Nucleus accumbens (tissue), 56 donors: ENCODE measurements at places on chromosomes 13 and 19.

DNA sequence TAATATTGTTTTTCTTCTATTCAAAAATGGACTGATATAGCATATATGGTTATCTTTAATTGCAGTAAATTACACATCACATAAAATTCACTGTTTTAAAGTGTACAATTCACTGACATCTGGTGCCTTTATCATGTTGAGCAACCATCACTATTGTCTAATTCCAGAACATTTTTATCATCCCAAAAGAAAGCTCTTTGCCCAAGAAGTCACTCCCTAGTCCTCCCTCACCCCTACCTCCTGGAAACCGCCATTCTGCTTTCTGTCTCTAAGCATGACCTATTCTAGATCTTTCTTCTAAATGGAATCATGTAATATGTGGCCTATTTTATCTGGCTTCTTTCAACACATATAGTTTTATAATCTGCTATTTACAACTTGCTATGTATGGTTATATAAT lies 525.6 kb downstream of the DCT start:
- no peak for DNase-seq

DNA sequence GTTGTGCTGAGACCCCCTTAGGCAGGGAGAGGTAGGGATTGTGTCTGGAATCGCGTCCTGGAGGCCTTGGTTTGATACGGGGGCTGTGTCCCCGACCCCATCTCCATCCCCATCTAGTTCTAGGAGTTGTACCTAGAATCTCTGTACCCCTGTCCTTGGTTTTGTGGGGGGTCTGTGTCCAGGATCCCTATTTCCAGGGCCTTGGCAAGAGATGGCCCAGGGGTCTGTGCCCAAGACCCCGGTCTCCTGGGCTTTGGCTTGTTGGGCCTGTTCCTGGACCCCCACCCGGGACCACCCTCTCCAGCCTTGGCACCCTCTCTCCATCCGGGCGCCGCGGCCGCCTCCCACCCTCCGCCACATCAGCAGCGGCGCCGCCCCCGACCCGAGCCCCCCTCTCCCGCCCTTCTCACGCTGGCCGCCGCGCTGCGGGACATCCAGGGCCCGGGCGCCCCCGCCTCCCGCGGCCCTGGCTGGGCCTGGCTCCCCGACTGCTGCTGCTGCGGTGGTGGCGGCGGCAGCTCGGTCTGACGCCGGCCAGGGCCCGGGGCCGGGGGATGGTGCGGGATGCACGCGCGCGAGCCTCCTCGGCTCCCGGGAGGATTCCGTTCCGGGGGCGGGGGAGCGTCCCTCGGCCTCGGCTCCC lies at the start of gene NUMBL:
Gene NUMBL (minus strand): TSS at position 602 of the 643 bp plus-strand sequence. CDS start 168 bp downstream, at position 434.
- DNase-seq = no peak

DNA sequence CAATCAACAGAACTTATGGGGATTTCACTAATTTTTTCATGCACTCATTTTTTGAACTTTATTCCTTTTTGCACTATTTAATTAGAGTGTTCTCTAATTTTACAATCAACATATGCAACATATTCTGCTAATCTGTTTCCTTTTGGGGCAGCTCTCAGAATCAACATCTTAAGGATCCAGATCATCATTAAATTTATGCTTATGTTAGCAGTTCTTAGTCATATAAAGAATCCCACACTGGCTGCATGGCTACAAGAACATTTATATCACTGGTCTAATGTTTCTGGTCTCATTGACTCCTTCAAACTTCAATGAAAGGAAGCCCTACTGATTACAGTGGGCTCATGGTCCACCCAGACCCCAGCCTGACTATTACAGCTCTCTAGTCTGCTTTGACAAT lies 245.2 kb downstream of the RBM26 start:
- DNase-seq = no peak

GRCh38 chr19:341386-342127 lies 3.0 kb downstream of the MIER2 start:
- DNase-seq = no peak

- DNase-seq = no peak
Observed at GRCh38 chr13:24612726-24613125, 67.5 kb upstream of the ATP12A start.

DNA sequence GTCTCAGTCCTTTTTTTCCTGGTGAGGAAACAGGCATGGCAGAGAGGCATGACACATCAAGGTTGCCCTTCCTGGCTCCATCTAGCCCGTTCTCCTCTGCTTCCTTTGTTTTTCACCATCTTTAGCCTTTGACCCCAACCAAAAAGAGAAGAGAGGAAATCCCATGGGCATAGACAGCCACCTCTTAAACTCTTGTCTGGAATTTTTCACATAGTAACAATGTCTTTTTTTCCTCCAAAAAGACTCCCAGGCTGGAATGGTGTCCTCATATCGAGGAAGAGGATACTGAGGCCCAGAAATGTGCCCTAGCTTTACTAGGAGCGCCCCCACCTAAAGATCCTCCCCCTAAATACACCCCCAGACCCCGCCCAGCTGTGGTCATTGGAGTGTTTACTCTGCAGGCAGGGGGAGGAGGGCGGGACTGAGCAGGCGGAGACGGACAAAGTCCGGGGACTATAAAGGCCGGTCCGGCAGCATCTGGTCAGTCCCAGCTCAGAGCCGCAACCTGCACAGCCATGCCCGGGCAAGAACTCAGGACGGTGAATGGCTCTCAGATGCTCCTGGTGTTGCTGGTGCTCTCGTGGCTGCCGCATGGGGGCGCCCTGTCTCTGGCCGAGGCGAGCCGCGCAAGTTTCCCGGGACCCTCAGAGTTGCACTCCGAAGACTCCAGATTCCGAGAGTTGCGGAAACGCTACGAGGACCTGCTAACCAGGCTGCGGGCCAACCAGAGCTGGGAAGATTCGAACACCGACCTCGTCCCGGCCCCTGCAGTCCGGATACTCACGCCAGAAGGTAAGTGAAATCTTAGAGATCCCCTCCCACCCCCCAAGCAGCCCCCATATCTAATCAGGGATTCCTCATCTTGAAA lies at the start of gene GDF15:
Gene GDF15 (plus strand): TSS at position 484 of the 868 bp plus-strand sequence. CDS start 32 bp downstream, at position 516.
- no peak for DNase-seq

DNA sequence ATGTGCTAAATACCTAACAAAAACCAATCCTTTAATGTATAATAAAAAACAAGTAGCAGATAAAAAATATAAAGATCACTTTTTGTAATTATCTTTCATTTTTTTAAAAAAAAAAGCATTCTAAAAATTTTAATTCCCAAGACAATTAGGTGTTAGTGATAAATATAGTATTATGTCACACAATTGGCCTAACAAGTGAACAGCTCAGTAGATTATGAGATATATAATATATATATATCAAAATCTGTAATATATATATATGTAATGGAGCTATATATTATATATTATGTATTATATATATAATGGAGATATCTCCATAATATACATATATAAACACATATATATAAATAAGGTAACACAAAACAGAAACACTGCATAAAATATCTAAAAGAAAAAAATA lies 1531.1 kb upstream of the MIR17HG start:
- no peak for DNase-seq

- DNase-seq = no peak
Observed at GRCh38 chr19:22335716-22336115, 49.5 kb downstream of the ZNF729 start.

GRCh38 chr19:47573071-47574026 lies at the start of gene ZNF541:
Gene ZNF541, minus strand, starts transcription at chr19:47573148. Its CDS starts 17,292 bp downstream, at chr19:47555856.
- DNase-seq = peak; percentile 45

DNA sequence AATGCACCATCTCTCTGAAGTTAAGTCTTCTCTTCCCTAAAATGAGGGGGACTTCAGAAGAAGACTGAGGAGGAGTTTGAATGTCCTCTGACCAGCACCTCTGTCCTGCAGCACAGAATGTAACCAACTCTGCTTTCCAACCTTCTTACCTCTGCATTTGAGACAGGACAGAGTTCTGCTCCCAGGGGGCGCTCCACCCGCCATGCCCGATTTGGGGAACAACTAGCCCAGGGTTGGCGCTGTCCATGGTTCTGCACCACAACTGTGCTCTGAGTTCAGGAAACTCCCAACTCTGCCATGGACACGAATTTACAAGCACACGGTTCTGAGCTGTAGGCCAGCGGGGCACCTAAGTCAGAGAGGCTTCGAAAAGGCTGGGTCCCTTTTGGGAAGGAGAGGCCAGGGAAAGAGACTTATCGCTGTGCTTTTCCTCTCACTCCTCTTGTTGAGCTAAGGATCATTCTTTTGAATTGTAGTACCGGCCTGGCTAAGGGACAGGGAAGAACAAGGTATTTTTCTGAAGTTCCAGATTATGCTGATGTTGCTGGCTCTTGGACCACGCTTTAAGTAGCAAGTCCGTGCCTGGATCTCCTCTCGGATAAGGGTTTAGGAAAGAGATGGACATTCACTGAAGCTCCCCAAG lies 22.2 kb downstream of the SIGLEC5 start:
- peak; percentile 4 for DNase-seq

DNA sequence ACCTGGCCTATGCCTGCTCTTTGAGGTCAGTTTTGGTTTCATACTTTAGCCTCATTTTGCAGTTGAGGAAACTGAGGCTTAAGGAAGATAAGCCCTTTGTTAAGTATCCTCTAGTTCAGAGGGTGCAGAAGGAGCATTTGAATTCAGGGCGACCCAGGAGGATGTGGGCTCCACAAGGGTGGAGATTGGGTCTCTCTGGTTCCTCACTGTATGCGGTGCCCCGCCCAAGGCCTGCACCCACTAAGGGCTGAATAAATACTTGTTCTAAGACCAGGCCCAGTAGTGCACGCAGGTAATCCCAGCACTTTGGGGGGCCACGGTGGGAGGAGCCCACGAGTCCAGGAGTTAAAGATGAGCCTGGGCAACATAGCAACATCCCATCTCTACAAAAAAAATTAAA lies 768 bp upstream of the SLC44A2 start:
- DNase-seq = no peak

DNA sequence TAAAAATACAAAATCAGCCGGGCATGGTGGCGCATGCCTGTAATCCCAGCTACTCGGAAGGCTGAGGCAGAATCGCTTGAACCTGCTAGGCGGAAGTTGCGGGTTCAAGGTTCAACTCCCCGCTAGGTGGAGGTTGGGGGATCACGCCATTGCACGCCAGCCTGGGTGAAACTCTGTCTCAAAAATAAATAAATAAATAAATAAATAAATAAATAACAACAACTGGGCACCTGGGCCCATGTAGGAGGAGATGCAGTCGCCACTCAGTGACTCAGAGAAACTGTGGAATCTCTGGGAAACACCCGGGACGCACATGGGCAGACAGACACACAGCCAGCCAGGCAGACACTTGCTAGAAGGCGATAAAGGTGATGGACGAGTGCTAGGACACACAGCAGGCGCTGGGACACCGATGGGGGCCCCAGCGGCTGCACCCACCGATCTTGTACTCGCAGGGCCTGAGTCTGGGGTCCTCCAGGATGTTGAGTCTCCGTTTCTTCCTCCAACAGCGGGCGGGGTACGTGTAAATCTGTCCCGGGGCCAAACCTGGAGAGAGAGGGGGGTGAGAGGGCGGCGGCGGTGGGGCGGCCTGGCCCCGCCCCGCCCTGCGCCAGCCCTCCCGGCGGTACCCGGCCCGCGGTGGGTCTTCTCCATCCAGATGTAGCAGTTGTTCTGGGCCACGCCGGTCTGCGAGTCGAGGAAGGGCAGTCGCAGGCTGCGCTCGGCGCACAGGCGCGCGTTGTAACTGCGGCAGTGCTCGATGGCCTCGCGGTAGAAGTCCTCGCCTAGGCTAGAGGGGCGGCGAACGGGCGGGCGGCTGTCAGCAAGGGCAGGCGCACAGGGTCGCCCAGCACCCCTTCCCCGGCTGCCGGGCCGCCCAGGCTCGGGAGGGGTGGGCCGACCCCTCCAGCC lies 1.8 kb downstream of the DPF1 start:
- no peak for DNase-seq

- DNase-seq = no peak
Observed at GRCh38 chr13:91302111-91302510, 45.4 kb upstream of the MIR17HG start.

- peak; percentile 28 for DNase-seq
Observed at GRCh38 chr13:67229481-67230403, at the start of gene PCDH9. Gene PCDH9, minus strand, starts transcription at chr13:67230336. Its CDS starts 1,896 bp downstream, at chr13:67228440.

DNA sequence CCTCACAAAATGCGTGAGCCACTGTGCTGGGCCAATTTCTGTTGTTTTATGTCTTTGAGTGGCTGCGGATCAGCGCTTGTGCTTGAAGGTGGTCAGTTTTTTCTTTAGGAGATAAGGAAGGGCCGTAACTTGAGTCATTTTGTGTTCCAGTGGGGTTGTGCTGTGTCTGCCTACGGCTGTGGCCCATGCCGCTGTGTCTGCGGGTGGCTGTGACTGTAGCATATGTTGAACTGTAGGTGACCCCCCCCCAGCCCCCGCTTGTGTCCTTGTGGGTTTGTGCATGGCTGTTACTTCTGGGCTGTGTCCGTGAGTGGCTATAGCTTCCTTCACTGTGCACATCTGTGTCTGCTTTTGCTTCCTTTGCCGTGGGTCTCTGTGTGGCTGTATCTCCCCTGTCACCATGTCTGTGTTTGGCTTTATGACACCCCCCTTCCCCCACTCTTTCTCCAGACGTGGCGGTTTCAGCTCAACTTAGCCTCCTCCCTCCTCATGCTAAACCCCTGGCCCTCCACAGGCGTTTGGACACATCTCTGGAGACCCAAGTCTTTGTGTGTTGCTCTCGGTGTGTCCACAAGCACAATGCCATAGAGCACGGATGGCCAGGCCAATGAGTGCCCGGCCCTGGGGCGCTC lies 675 bp downstream of the PPP1R14A start:
- peak; percentile 23 for DNase-seq

GRCh38 chr13:29753618-29754472 lies 96.6 kb downstream of the UBL3 start:
- no peak for DNase-seq

DNA sequence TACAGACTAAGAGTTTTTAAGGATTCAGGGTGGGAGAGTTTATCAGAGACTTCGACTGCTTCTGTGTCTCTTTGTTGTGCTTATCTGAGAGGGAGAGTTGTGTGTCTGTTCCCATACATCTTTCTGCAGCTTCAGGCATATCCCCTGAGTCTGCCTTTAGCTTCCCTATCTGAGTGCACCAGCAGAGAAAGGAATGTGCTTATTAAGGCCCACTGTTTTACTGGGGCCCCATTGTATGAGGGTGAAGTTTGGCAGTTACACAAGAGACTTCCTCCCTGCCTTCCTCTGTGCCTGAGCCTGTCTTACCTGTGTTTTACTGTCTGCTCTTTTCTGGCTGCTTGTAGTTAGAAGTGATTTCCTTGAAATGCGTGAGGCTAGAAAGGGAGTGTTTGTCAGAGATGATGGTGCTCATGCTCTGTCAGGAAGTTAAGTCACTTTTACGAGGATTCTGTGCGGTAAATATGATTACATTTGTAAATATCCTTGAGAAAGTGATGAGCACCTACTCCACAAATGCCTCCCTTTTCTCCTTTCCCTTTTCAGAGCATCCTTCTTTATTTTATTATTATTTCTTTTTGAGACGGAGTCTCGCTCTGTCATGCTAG lies 1228.9 kb upstream of the MIR17HG start:
- no peak for DNase-seq

DNA sequence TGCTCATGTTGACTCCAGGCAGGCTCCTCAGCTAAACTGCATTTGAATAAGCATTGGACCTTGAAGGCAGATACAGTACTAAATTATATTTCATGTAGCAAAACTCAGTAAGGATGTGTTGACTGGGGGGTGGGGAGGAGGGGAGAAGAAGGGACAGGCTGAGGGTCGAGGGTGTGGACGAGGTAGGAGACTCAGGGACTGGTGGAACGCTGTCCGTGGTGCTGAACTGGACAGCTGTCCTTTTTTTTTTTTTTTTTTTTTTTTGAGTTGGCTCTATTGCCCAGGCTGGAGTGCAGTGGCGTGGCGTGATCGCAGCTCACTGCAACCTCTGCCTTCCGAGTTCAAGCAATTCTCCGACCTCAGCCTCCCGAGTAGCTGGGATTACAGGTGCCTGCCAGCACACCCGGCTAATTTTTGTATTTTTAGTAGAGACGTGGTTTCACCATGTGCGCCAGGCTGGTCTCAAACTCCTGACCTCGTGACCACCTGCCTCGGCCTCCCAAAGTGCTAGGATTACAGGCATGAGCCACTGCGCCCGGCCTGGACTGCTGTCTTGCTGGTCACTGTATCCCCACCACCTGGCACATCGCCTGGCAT lies 33.2 kb upstream of the CASP14 start:
- DNase-seq = no peak
